ENCODE measurements at places on chromosomes 2 and 18.

DNA sequence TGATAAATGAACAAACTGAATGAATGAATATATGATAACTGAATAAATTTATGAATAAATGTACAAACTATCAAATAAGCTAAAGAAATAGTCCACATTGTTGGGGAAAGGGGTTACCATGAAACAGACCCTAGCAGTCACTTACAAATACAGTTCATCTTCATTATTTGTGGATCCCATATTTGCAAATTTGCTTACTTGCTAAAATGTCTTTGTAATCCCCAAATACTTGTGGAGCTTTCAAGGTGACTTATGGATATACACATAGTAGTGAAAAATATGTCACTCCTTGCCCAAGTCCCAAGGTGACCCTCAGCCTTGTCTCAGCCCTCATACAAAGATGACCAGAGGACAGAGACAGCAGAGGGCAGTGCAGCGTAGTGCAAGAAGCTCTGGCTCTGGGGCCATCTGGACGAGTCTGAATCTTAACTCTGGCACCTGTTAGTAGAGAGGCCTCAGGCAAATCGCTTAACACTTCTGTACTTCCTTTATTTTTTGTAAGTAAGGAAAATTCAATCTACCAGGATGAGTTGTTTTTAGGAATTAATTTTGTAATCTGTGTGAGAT is 3.1 kb downstream of the PAIP2B start:
- DNase-seq, result peak; percentile 16

- no peak for DNase-seq
Observed at GRCh38 chr2:224948859-224949258, 93.4 kb downstream of the DOCK10 start.

DNA sequence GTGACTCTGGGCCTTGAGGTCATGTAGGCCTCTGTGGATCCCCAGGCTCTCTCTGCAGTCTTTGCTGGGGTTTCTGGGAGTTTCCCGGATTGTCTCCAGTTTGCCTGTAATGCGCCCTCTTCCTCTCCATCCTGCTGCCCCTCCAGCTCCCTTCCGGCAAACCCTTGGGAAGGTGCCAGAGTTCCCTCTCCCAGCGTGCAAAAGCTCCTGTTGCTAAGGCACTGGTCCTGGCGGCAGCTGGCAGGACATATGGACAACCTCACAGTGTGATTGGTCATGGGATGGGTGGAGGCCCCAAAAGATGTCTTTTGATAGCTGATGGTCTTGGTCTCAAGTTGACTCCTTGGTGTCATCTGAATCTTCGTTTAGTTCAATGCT is 320.1 kb downstream of the CYP26B1 start:
- DNase-seq, result no peak

GRCh38 chr2:174607989-174608865 is 10.6 kb upstream of the WIPF1 start:
- peak; percentile 70 for DNase-seq

- DNase-seq, result no peak
Observed at GRCh38 chr2:43075054-43075593, 151.3 kb downstream of the ZFP36L2 start.

GRCh38 chr2:121530212-121530705 is 421 bp upstream of the RNU4ATAC start:
- DNase-seq, result peak; percentile 82

DNA sequence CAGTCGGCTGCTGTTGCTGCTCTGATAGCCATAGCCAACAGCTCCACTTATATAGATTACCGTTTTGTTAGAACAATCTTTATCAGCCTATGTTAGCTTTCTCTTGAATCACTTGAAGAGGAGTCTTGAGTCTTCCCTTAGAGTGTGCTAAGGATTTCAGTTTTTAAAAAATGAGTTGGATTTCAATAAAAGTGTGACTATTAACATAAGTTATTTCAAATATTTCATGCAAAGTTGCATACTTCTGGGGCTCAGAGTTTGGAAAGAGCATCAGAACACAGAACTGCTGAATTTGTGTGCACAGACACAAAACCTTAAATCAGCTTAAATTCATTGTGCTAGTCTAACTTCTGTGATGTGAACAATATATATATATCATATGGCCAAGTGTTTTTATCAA is 174.7 kb downstream of the MTX2 start:
- no peak for DNase-seq

- no peak for DNase-seq
Observed at GRCh38 chr18:8844721-8845148, 139.4 kb downstream of the MTCL1 start.

- DNase-seq, result no peak
Observed at GRCh38 chr18:9333441-9334328, 888 bp upstream of the TWSG1 start.

DNA sequence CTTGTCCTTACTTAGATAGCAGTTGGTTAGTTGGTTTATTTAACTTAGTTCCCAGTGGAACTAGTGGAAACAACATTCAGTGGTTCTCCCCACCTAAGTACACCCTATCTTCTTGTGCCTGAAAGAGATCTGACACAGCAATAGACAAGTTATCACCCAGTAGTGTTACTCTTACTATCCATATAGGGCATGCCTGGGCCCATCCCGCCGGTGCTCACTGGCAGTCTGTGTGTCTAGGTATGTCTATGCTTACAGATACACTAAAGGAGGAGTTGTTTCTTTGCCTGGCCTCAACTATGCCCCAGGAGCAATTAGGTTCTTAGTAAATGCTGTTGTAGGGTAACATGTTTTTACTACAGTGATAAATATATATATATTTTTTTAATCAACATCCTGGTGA is 12.0 kb upstream of the NRP2 start:
- DNase-seq, result no peak

- DNase-seq, result no peak
Observed at GRCh38 chr18:36350839-36351469, 53.4 kb downstream of the FHOD3 start.
